ENCODE measurements at places on chromosomes 16 and 17.

GRCh38 chr17:70073310-70073709, 1.7 kb upstream of the KCNJ16 start:
- H3K4me1 ChIP-seq = no peaks in the 10 kb centered on the region
- DNase-seq = no peak
- H3K36me3 ChIP-seq = no peaks in the 10 kb centered on the region
- H3K27ac ChIP-seq = no peak overlapping the region

- DNase-seq = no peak
- peaks cover 7% of the 10 kb centered on the region for H3K4me1 ChIP-seq
- peak within 1 kb of the TSS; percentile 46 for H3K27ac ChIP-seq
These were observed at the start of gene ERBB2 for GRCh38 chr17:39699818-39700147. Gene ERBB2, plus strand, starts transcription at chr17:39700064. Its CDS starts 175 bp downstream, at chr17:39700239.

GRCh38 chr16:29290631-29291247, 115.8 kb downstream of the NPIPB11 start:
- H3K4me1 ChIP-seq = peaks cover 5% of the 10 kb centered on the region
- peak; percentile 91 for DNase-seq
- no peak overlapping the region for H3K27ac ChIP-seq
- H3K4me3 ChIP-seq = no peak overlapping the region
- no peaks in the 10 kb centered on the region for H3K27me3 ChIP-seq

- H3K27ac ChIP-seq = no peak overlapping the region
- H3K36me3 ChIP-seq = peaks cover 76% of the 10 kb centered on the region
- no peaks in the 10 kb centered on the region for H3K27me3 ChIP-seq
- H3K4me1 ChIP-seq = peaks cover 51% of the 10 kb centered on the region
These were observed 4.5 kb downstream of the TRPV2 start for GRCh38 chr17:16419929-16420271.

GRCh38 chr17:42548070-42548837, 4.5 kb upstream of the HSD17B1 start:
- peaks cover 7% of the 10 kb centered on the region for H3K4me1 ChIP-seq
- peak; percentile 94 for DNase-seq
- H3K36me3 ChIP-seq = peaks cover 10% of the 10 kb centered on the region
- H3K27me3 ChIP-seq = no peaks in the 10 kb centered on the region

- H3K36me3 ChIP-seq = no peaks in the 10 kb centered on the region
- no peak for DNase-seq
- no peaks in the 10 kb centered on the region for H3K4me1 ChIP-seq
- no peak overlapping the region for H3K27ac ChIP-seq
- no peak overlapping the region for H3K4me3 ChIP-seq
These were observed 82.6 kb downstream of the NDEL1 start for GRCh38 chr17:8518326-8518725.

- H3K4me3 ChIP-seq = no peak overlapping the region
- DNase-seq = no peak
- no peaks in the 10 kb centered on the region for H3K36me3 ChIP-seq
- H3K27me3 ChIP-seq = no peaks in the 10 kb centered on the region
These were observed 23.0 kb downstream of the RHBDL3 start for GRCh38 chr17:32288615-32289014.

GRCh38 chr17:68327823-68328557, 36.7 kb downstream of the ARSG start:
- DNase-seq = no peak
- no peaks in the 10 kb centered on the region for H3K36me3 ChIP-seq
- H3K4me1 ChIP-seq = no peaks in the 10 kb centered on the region
- H3K27ac ChIP-seq = no peak overlapping the region

DNA sequence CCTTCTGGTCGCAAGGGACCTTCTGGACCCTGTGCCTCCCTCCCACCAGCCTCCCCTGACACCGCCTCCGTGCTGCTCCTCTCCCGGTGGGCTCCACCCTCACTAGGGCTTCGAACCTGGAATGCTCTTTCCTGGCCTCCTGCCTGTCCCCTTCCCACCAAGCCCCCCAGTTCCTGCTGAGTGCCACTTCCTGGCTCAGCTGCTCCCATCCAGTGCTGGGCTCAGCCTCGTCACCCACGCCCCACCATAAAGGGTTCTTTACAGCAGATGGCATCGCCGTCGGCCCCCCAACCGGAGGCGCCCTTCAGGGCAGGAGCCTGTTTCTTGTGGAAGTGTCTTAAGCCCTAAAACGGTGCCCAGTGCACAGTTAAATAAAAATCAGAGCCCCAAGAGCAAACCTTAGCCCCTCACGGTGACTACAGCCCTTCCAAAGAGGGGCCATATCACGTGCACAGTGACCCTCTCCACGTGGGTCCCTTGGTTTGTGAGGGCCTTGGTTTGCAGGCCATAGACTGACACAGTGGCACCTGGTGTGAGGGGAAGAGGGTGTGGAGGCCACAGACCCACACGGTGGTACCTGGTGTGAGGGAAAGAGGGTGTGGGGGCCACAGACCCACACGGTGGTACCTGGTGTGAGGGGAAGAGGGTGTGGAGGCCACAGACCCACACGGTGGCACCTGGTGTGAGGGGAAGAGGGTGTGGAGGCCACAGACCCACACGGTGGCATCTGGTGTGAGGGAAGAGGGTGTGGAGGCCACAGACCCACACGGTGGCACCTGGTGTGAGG, 111.4 kb downstream of the METRNL start:
- DNase-seq = peak; percentile 69
- no peak overlapping the region for H3K27ac ChIP-seq
- no peaks in the 10 kb centered on the region for H3K4me1 ChIP-seq

- H3K27me3 ChIP-seq = no peaks in the 10 kb centered on the region
- H3K4me3 ChIP-seq = no peak overlapping the region
- no peak overlapping the region for H3K27ac ChIP-seq
These were observed 190.9 kb upstream of the CHMP6 start for GRCh38 chr17:80800481-80801391.

DNA sequence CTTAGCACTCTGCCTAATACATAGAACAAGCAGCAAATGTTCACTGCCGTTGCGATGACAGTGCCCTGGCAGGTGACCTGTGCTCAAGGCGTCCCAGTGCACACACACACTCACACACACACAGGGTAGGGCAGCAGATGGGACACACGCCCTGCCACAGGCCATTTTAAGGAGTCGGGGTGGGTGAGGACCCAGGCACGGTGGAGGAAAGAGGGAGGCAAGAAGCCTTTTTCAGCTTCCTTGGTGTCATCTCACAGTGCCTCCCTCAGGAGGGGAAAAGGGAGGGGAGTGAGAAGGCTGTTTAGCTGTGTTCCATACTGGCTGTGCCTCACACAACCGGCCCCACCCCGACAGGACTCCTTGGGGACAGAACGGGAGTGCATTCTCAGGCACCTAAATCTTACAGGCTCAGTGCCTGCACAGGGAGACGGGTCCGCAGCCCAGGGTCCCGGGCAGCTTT, 1.5 kb downstream of the PITPNM3 start:
- H3K4me3 ChIP-seq = peak overlapping the region; percentile 79
- H3K36me3 ChIP-seq = no peaks in the 10 kb centered on the region
- no peak for DNase-seq
- H3K27ac ChIP-seq = peak overlapping the region; percentile 88
- peaks cover 27% of the 10 kb centered on the region for H3K4me1 ChIP-seq
- peaks cover 18% of the 10 kb centered on the region for H3K27me3 ChIP-seq

GRCh38 chr16:67298277-67298676, 18.9 kb downstream of the PLEKHG4 start:
- H3K27ac ChIP-seq = no peak overlapping the region
- peak; percentile 49 for DNase-seq

DNA sequence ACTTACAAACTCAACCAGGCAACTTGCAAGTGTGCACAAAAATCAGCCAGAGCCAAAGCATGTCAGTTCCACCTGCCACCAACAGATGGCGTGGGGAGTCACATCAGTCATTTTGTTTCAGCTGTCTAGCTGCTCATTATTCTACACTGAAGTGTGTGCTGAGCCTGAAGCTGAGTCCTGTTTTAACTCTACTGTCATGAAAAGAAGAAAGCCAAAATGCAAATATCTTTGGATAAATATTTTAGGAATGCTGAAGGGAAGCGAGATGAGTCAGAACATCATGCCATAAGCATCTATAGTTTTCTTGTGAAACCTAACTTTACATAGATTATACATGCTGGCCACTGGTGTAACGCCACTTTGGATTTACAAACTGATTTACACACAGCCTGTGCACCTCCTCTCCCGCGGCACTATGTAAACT, 172.6 kb downstream of the CDK5R1 start:
- no peaks in the 10 kb centered on the region for H3K4me1 ChIP-seq
- DNase-seq = peak; percentile 73
- H3K36me3 ChIP-seq = no peaks in the 10 kb centered on the region
- H3K4me3 ChIP-seq = no peak overlapping the region
- no peaks in the 10 kb centered on the region for H3K27me3 ChIP-seq

GRCh38 chr17:27417596-27418365, 38.5 kb upstream of the KSR1 start:
- H3K36me3 ChIP-seq = no peaks in the 10 kb centered on the region
- H3K4me3 ChIP-seq = no peak overlapping the region
- DNase-seq = no peak
- no peaks in the 10 kb centered on the region for H3K27me3 ChIP-seq
- H3K27ac ChIP-seq = no peak overlapping the region

DNA sequence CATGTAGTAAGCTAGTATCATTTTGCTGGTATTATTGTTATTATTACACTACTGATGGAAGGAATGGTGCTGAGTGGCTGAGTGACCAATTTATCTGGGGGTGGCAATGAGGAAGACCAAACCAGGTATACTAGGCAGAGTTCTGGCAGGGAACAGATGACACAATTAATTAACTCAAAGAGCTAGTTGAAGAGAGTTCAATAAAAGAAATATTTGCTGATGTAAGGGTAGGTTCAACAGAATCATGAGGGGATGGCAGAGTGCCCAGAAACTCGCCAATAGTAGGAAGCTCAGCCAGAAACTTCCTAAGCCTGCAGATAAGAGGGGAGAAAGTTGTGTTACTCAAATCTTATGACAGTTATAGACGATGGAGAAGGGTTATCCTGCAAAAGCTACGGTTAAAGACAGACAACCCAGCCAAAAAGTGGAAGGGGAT, 352.5 kb downstream of the KCNJ2 start:
- no peaks in the 10 kb centered on the region for H3K27me3 ChIP-seq
- no peak for DNase-seq
- no peak overlapping the region for H3K4me3 ChIP-seq
- peaks cover 6% of the 10 kb centered on the region for H3K4me1 ChIP-seq
- no peaks in the 10 kb centered on the region for H3K36me3 ChIP-seq

- no peak for DNase-seq
These were observed 25.2 kb upstream of the TMEM220 start for GRCh38 chr17:10754861-10755591.
